Fibroblast of villous mesenchyme (primary cell): ENCODE measurements at places on chromosomes 4 and X.

DNA sequence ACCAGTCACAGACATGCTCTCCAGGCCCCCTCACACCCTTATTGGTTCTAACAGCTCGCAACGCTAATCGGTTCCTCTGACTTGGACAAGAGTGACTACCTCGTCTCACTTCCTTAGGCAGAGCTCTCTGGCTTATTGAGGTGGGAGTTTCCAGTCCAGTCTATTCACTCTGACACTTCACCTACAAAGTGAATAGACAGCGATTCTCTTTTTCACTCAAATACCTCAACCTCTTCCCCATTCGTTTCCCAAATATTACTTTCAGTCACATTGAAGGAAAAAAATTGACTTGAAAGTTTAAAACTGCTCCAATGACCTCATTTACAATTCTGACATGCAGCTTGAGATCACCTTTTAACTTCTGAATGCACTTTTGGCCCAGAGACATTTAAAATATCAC lies 17.7 kb downstream of the HELT start:
- DNase-seq, result no peak

- DNase-seq, result no peak
These were observed 40.2 kb upstream of the NKX3-2 start for GRCh38 chr4:13584481-13584880.

DNA sequence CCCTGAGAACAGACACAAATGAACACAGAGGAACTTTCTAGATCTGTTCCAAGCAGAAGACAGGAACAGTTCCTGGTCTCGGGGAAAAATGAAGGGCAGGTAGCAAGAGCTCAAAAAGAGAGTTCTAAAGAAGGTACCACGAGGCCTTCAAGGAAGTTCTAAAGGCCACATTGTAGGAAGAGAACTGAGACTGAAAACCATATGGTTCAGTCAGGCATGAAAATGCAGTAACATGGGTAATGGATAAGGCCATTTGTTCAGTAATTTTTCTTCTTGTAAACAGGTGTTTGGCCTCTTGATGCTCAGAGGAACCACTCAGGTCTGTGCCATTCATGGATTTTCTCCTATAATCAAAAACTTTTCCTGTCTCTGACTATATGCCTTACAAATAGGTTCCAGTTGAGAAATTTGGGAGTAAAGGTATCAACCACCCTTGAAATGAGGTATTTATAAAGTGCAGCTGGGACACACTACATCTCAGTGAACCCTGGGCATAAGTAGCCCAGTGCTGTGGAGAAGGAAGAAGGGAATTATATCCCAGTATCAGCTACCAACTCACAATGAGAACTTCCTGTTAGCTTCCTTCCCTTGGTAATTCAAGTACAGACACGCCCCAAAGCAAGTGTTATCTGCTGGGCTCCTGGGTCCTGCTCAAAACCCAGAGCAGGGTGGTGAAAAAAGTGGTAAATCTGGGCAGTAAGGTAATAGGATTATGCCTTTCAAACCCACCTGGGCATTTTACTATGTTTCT lies 277.9 kb downstream of the KLHL13 start:
- DNase-seq, result no peak

GRCh38 chr4:186296481-186296880 lies 30.5 kb downstream of the F11 start:
- no peak for DNase-seq

DNA sequence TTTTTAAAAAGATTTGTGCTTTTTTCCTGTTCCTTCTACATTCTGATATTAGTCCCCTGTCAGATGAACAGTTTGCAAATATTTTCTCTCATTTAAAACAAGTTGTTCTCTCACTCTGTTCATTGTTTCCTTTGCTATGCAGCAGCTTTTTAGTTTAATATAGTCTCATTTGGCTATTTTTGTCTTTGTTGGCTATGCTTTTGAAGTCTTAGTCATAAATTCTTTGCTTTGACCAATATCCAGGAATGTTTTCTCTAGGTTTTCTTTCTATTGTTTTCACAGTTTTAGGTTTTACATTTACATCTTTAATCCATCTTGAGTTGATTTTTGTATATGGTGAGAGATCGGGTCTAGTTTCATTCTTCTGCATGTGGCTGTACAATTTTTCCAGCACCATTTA lies 136.8 kb downstream of the TET2 start:
- no peak for DNase-seq

DNA sequence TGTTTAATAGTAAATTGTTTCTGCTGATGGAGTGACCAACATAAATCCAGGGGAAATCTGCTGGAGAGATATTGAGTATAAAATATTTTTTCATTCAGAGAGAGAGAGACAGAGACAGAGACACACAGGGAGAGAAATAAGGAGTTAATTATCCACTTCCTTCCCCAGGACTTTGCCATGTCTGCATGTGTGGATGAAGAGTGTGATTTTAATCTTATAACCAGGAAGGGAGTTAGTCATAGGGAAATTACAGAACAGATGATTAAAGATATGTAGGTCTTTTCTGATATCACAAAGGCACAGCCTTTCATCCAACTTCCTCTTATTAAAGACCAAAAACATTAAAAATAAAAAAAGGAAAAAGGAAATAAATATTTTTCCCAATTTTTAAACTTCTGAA lies 526.3 kb downstream of the SPRY1 start:
- DNase-seq, result no peak

DNA sequence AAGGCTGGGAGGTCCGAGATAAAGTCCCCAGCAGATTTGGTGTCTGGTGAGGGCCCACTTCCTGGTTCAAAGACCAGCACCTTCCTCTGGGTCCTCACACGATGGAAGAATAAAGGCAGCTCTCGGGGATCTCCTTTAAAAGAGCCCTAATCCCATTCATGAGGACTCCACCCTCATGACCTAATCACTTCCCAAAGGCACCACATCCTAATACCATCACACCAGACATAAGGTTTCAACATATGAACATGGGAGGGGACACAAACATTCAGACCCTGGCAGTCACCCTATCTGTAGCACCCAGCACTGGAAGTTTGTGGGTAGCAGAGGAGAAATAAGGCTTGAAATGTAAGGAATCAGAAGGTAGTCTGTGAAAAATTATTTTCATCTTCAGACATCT lies 112.9 kb upstream of the NOCT start:
- no peak for DNase-seq

GRCh38 chr4:127730142-127730913 lies at the start of gene SLC25A31:
SLC25A31 (plus strand) TSS chr4:127730400; CDS start chr4:127730546, 146 bp downstream.
- no peak for DNase-seq

GRCh38 chr4:105057370-105058105 lies 89.1 kb upstream of the TET2 start:
- peak; percentile 45 for DNase-seq

DNA sequence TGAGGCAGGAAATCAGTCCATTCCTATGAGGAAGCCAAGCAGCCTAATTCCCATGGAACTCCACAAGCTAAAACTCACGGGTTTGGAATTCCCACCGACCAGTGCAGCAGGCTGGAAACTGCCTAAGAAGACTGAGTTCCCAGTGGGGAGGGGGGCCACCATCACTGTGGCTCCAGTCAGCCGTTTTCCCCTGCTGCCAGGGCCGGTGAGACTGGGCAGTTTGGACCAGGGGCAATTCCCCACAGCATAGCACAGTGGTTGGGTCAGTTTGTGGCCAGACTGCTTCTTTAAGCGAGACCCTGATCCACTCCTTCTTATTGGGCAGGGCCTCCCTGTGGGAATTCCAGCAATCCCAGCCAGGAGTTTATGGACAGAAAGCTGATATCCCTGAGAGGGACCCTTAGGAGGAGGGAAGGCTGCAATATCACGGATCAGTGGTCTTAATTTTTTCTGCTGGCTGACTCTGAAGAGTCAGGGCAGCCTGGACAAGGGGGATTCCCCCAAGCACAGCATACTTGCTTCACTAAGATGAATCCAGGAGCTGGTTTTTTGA lies 20.7 kb downstream of the PAGE5 start:
- DNase-seq, result no peak

DNA sequence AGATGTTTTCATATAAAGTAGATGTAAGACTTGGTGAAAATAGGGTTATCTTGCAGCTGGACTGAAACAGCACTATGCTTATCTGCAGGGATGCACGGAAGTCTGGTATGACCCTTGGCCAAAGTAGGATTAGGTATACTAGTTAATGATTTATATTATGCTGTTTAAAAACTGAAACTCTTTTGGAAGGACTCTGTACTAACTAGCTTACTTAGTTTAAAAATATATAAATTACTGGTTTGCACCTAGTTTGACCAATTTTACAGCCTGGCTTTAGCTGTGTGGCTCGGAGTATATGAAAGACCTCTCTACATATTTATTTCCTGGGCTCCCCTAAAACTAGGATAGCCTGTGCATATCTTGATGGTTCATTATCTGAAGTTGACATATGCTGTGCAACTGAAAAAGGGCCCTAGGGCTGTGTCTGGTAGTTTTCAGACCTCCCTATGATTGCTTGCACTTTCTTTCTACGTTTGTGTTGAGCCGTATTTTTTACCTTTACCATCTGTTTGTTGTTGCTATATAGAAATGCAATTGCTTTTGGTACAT lies 89.2 kb downstream of the TMEM144 start:
- peak; percentile 36 for DNase-seq

- no peak for DNase-seq
These were observed 26.4 kb downstream of the DHRSX start for GRCh38 chrX:2474280-2474962.
